T-helper 2 cell (primary cell): ENCODE measurements at places on chromosomes 1 and 21.

- no peak for DNase-seq
Observed at GRCh38 chr1:29716306-29716705, 480.0 kb downstream of the PTPRU start.

DNA sequence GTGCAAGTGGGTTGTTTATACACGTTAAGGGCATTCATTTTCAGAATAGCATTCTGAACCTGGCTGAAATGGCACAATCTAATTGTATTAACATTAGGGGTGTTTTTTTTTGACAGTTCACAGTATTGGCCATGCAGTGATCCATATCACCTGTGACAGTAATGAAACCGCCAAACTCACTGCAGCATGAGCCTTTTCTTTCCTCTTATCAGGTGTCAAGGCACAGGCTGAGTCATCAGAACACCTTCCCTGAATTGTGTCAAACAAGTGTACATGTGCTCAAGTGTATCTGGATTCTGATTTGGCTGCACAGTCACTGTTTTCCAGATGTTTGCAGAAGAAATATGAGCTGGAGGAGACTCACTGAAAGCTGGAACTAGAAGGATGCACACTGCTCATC lies 47.7 kb upstream of the C8B start:
- no peak for DNase-seq

DNA sequence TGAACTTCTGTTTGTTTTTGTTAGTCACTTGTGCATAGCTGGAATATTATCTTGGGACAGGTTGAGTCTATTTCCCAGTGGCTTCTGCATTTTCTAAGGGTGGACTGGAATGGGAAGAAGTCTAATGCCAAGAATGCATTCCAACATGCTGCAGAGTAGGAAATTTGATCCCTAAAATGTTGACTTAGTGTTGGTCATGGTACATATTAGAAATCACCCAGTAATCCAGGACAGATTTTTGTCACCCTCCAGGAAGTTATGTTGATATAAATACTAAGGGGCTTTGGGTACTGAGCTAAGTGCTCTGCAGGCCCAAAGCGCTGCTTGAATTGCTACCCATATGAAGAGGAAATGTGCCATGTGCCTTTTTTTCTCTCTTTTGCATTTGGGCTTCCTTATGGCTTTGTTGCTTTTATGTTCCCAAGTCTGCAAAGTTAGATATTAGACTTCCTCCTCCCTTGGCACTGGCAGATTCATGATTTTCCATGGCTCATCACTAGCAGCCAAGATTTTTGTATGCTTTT lies 10.0 kb downstream of the ARID1A start:
- DNase-seq, result no peak

GRCh38 chr21:46443910-46444309 lies 14.8 kb upstream of the DIP2A start:
- DNase-seq, result no peak

- no peak for DNase-seq
Observed at GRCh38 chr1:96533820-96534219, 187.8 kb upstream of the PTBP2 start.

GRCh38 chr1:182611787-182612186 lies 7.6 kb upstream of the RGS16 start:
- no peak for DNase-seq

DNA sequence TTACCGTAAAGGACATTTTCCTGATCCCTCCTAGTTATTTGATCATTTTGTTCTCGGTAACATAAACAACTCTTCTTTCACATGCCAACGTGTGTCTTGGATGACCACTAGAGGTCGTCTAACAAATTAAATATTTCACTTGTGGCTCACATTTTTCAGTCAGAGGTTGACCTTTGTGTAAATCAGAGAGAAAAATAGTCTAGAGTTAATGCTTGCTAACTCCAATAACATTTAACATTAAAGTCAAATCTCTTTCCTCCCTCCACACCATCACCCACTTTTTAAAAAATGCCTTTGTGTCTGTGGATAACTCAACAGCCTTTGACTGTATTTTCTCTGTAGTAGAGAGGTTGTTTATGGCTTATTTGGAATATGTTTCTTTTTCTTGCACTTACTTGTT lies 220.5 kb upstream of the B3GALT2 start:
- no peak for DNase-seq
